Fibroblast of skin of back (primary cell): ENCODE measurements at places on chromosomes 4 and X.

- DNase-seq = peak; percentile 85
Observed at GRCh38 chrX:103640401-103641155, 11.8 kb downstream of the TCEAL1 start.

DNA sequence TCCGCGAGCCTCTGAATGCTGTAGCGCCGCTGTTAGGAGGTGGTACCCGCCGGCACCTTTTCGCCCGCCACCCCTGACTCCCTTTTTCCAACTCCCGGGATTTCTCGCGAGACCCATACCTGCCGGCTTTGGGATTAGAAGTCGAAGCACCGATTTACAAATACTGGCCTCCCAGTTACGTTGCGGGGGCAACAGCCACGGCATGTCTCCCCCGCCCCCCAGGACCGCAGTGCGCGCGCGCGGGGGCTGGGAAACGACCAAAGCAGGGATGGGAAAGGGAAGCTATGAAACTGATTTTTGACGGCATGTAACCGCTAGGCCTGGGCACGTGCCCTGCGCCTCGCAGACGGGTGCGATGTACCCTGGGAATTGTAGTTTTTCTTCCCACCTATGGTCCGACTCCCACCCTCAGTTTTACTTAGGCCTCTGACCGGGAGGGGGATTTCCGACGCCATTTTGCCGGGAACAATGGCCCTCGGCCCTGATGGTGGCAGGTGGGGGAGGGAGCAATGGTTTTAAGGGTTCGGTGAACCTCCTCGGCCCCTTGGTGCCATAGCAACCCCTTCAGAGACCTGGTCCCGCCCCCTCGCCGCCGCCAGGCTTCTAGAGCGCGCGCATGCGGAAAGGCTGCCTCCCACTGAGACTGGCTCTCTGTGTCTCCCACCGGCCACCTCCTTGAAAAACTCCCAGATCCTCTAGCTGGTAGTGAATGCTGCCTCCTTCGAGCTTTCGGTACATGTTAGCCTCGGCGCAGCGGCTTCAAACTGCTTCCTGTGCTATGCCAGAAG, 772 bp upstream of the WNK3 start:
- peak; percentile 74 for DNase-seq

GRCh38 chr4:168499241-168499640, 2.4 kb downstream of the PALLD start:
- DNase-seq = no peak

GRCh38 chr4:174460684-174461083, 61.6 kb downstream of the HPGD start:
- peak; percentile 39 for DNase-seq

GRCh38 chr4:2286904-2287593, 25.1 kb upstream of the MXD4 start:
- no peak for DNase-seq
